ENCODE measurements at places on chromosomes 3 and 15.

GRCh38 chr3:134001251-134001650, 28.5 kb downstream of the SLCO2A1 start:
- DNase-seq = no peak

GRCh38 chr3:197549261-197549885, 6.4 kb downstream of the BDH1 start:
- no peak for DNase-seq

GRCh38 chr3:72625602-72626337, 222.5 kb downstream of the SHQ1 start:
- DNase-seq = no peak

- DNase-seq = no peak
Observed at GRCh38 chr3:103968751-103969150, 1398.0 kb upstream of the ALCAM start.

- no peak for DNase-seq
Observed at GRCh38 chr3:38645076-38645475, 4.4 kb downstream of the SCN5A start.

GRCh38 chr3:155217591-155217990, 75.9 kb downstream of the STRIT1 start:
- DNase-seq = no peak

- DNase-seq = no peak
Observed at GRCh38 chr15:82650046-82650670, 3.0 kb upstream of the CPEB1 start.

DNA sequence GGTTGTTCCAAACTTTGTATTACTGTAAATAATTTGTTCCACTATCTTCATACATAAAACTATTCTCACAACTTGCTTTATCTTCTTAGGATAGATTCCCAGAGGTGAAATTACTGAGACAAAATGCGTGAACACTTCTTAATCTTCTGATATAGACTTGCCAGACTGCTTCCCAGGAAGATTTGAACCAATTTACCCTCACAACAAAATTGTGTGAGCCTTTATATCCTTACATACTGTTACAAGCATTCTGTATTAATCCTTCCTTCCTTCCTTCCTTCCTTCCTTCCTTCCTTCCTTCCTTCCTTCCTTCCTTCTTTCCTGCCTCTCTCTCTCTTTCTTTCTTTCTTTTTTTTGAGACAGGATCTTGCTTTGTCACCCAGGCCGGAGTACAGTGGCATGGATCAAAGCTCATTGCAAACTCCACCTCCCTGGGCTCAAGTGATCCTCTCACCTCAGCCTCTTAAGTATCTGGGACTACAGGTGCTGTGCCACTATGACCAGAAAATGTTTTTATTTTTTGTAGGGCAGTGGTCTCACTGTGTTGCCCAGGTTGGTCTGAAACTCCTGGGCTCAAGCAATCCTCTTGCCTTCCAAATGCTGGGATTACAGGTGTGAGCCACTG, 57.1 kb upstream of the SSR3 start:
- no peak for DNase-seq

GRCh38 chr3:78277801-78278200, 1237.9 kb downstream of the ROBO2 start:
- no peak for DNase-seq

DNA sequence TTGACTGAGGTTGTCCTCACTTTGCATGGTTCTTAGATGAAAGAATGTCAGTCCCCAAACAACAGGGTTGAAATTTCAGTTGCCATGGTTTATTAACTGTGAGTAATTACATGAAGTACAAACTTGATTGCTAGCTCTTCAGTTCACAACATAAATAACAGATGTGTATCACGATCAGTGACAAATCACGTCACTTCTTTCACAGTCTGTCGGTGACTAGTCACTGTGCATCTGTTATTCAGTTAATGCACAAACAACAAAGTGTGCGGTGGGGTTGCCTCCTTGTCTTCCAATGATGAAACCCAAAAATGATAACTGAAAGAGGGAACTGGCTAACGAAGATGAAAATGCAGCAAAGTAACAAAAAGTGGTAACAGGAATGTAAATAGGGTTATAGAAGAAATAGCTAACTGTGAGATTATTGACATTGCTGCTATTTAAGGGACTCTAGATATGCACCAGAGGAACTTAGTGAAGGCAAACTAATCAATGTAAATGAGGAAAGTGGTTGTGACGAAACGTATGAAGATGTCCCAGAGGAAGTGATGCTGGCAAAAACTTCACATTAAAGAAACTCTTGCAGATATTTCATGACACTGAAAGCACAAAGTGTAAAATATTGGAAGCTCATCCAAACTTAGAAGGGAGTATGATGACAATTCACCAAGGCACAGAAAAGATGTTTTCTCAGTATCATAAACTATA, 159.3 kb downstream of the WDR76 start:
- no peak for DNase-seq

DNA sequence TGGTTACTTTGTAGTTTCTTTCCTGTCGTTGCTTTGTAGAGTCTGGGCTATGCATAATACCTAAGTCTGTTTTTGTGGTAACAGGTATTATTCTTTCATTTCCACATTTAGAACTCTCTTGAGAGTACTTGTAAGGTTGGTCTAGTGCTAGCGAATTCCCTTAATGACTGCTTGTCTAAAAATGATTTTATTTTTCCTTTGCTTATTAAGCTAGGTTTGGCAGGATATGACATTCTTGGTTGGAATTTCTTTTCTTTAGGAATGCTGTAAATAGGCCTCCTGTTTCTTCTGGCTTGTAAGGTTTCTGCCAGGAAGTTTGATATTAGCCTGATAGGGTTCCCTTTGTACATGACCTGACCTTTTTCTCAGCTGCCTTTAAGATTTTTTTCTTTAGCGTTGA, 70.1 kb upstream of the SGO1 start:
- no peak for DNase-seq

GRCh38 chr3:46520531-46520930, 22.8 kb downstream of the RTP3 start:
- no peak for DNase-seq

DNA sequence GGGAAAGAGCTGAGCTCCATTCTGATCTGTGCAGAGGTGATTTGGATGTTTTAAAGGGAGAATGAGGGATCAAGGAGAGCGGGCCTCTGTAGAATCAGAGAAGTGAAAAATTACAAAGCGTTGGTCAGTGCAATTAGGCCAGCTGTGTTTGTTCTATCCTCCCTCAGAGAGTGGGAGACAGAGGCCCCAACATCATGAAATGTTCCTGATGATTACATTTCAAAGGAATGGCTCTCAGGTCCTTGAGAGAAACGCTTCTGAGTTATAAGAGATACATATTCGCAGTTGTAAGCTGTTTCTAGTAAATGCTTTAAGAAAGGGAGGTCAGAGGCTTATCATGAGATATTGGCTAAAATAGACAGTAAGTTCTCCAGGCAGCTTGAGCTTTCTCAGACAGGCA, 15.7 kb upstream of the CAND2 start:
- DNase-seq = no peak

DNA sequence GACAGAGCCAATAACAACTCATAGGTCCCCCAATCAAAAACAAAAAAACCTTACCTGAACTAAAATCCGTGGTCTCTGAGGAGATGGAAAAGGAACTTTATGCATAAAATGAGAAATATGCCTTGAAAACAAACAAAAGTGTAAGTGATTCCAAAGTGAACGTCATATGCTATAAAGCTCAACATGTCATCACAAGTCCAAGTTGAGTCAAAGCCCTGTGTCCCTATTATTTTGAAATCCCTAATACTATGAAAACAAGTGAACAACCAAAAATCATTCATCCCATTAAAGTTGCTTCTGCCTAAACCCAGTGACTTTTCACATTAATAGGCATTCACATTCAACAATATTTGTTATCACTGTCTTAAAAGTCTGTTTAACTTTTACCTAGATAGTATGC, 59.4 kb downstream of the DENND4A start:
- no peak for DNase-seq

GRCh38 chr3:156908398-156908797, 82.2 kb downstream of the LEKR1 start:
- DNase-seq = no peak

GRCh38 chr3:32401556-32402081, 10.0 kb downstream of the CMTM7 start:
- DNase-seq = peak; percentile 28

DNA sequence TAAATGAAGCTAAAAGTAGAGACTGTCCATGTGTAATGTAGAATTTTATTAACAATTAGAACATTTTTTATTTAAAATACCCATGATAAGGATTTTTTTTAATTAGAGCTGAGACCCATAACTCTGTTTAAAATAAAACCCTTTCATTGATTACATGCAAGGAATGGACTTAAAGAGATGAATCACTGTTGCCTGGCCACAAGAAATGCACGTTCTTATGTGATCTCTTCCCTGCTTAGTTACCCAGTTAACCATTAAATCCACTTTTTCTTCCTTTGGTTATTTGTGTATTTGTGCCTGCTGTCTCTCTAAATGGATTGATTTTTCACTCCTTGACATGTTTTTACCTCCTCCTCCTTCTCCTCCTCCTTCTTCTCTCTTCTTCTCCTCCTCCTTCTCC, 83.3 kb upstream of the SLITRK3 start:
- no peak for DNase-seq

DNA sequence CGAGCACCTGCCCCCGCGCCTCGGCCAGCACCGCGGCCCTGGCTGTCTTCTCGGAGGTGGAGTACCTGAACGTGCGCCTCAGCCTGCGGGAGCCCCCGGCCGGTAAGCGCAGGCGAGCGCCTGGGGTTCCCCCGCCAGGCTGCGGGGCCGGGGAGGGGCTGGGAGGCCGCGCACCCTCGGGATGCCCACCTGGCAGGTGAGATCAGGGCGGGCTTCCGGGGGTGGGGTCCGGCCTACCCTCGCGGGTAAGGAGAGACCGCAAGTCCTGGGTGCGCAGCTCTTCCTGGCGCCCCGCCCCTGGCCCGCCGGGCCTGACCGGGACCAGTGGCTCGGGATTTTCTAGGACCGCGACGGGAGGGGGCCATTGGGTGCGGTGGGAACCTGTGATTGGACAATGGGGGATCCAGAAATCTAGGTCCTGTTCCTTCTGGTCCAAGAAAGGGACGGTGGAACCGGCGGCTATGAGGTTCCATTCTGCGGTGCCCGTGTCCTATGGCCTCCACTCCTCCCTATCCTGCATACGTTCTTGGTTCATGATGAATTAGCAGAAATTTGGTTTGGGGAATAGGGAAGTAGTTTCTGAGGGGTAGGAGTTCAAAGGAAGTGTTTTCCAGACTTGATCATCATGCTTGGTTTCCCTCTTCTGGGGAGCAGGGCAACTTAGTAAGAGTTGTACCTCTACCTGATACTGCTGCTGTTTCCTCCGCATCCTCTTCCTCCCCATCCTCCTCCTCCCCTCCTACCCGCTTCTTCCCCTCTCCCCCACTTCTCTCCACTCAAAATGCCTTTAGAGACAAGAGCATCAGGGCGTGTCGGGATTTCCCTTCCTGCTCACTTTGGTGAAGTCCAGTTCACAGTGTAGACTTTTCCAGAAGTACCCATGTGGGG, 808 bp downstream of the ARRDC4 start:
- no peak for DNase-seq

DNA sequence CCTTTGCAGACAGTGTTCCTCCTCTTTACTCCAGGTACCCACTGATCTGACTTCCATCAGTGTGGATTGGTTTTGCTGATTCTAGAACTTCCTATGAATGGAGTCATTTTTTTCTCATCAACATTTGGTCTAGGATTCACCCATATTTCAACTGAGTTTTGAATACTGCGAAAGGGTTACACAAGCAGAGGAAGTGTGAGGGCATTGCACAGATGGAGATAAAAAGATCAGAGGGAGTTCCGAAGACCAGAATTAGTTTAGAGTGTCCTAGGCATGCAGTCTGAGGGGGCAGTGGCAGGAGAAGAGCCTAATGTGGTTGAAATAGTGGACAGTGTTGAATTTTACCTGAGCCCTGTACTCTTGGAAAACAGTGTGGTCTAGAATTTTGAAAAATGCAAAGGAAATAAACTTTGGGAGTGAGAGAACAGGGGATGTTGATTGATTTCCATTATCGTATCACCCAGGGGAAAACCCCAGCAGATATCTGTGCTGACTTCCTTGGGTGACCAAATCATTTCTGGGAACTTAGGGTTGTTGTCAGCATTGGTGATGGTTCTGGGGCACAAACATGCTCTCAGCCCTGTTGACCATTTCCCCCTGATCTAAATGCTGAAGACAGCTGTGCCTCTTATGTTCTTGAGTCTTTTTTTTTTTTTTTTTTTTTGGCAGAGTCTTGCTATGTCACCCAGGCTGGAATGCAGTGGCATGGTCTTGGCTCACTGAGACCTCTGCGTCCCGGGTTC, 327.4 kb upstream of the LRRFIP2 start:
- DNase-seq = no peak

DNA sequence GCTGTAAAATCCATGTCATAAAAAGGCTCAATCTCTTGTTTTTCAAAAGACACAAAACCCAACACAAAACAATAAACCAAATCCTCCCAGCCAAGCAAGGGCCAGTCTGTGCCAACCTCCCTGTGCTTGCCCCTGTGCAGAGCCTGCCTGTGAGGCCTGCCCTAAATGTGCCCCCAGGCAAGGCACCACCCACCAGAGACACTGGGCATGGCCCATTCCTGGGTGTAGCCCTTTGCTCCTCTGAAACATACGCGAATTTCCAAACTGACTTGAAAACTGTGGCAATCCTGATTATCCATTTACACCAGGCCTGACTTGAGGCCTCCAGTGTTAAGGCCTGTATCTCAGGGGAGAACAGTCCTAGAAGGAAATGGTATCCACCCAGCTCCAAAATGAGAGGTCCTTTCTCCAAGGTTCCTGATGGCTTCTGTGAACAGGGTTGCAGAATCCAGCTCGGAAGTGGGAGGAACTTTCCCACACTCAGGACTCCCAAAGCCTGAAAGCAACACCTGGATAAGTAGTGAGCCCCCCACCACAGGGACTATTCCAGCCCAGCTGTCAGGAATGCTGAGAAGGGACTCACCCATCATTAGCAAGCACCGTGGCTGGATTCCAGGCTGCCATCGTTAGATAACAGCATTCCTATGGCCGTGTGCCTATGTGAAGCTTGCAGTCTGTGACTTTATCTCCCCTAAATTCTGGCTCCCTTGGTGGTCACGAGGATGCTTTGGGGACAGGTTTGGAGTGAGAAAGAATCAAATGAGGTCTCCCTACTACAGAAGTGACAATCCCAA, 61.8 kb downstream of the CACNA2D2 start:
- no peak for DNase-seq

- no peak for DNase-seq
Observed at GRCh38 chr15:37032091-37032775, 68.1 kb downstream of the MEIS2 start.

DNA sequence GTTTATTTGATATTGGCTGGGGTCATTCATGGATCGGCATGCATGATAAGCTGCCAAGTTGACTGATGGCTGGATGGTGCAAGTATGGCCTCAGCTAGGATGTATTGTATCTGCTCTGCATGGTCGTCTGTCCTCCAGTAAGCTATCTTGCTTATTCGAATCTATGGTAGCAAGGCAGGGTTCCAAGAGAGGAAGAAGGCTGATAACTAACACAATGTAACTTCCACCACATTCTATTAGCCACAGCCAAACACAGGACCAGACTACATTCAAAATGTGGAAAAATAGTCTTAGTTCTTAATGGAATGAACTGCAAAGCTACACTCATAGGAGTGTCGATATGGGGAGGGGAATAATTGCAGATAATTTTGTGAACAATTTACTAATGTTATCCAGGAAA, 175.2 kb downstream of the ARPP21 start:
- no peak for DNase-seq
